ENCODE measurements at places on chromosomes 7 and 10.
A peak's percentile ranks its signal among the peaks of the same experiment; 100 is the strongest.

DNA sequence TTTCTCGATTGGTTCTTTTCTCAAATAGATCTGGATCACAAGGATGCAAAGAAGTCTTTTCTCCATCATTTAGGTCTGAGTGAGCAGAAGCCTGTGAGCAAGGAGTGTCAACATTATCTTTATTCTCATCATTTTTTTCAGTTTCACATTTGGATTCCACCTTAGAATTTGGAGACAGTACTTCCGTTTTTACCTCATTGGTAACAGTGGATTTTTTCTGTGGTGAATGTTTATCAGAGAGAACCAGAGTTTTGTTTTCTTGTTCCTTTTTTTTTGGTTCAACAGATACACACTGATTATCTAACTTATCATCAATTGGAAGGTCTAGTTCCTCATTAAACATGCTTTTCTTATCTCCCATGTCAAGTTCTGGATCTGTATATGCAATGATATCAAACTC, 151.3 kb downstream of the GALNT11 start:
- DNase-seq = no peak

DNA sequence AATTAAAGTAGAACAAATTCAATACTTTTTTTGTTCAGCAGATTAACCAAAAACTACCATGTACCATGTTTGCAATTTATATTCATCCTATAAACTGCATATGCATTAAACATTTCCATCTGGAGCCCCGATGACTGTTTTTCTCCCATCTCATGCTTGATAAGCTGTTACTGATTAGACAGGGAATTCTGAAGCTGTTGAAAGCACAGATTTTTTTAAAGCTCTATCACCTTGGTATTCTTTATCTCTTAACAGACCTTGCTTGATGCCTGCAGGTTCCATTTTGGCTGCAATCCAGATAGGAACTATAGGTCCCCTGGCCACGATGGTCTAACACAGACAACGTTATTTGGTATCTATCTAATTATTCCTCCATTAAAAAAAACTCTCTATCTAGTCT, 961.7 kb downstream of the CNTNAP2 start:
- no peak for DNase-seq

- DNase-seq = no peak
Observed at GRCh38 chr10:124014416-124015154, 78.8 kb downstream of the CHST15 start.

GRCh38 chr7:159023206-159023605, 121.5 kb downstream of the VIPR2 start:
- DNase-seq = no peak

- peak; percentile 73 for DNase-seq
Observed at GRCh38 chr7:134356421-134356936, 39.7 kb upstream of the SLC35B4 start.

DNA sequence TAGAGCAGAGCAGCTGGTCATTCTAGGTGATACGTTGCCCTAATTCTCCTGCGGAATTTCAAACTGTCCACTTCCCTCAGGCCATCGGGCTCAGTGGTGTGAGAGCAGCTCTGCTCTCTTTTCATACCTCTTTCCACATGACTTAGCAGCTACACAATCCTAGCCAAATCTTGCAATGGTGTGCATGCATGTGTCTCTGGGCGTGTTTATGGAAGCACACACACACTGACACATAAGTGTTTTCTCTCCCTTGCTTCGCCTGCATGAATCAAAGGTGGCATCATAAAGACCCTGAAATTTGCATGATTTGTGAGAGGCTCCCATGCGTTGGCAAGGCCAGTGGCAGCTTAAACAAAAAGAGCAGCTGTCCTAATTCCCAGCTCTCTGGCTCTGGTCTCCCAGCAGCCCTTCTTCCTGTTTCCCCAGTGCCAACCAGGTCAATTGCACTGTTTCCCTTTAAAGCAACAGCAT, 1189.5 kb downstream of the GATA3 start:
- no peak for DNase-seq

- no peak for DNase-seq
Observed at GRCh38 chr10:86716466-86716865, 40.0 kb upstream of the BMPR1A start.

DNA sequence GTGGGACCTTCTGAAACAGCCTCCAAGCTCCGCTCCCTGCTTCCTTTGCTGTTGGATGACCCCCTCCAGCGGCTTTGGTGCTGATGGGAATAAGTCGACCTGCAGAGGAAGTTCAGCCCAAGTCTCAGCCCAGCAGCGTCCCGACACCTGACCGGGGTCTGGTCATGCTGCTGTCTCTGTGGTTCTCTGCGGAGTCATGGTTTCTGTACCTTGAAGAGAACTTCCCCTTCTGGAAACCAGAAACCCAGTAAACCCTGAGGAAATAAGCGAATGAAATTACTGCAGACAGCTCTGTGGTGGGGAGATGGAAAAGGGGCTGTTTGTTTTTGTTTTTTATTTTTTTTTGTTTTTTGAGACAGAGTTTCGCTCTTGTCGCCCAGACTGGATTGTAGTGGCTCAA, 18.3 kb upstream of the ZNF12 start:
- DNase-seq = no peak

GRCh38 chr7:137169282-137169698, 174.2 kb downstream of the PTN start:
- DNase-seq = peak; percentile 36

GRCh38 chr10:79142064-79142491, 73.3 kb downstream of the ZMIZ1 start:
- no peak for DNase-seq

- no peak for DNase-seq
Observed at GRCh38 chr7:134014935-134015334, 112.2 kb upstream of the LRGUK start.

- no peak for DNase-seq
Observed at GRCh38 chr10:127048630-127049029, 143.4 kb downstream of the DOCK1 start.

DNA sequence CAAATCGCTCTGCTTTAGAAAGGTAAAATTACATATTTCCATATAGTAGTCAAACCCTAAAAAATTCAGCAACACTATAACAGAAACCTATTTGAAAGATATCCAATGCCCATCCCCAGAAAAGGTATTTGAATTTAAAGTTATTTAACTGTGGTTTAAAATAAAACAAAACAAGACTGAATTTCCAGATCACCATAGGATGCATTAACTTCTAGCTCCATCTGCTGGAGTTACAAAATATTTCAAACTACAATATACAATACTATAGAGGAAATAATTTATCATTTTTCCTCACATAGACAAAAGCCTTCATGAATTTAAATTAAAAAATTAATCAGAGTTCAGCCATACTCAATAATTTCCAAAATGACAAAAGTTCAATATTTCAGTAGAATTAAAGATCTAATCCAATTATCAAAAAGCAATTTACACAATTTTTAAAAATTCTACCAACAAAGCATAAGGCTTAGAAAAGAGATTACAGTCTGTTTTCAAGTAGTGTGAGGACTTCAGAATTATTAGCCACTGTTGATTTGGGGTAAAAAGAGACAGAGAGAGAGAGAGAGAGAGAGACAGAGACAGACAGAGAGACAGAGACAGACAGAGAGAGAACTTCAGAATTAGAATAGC, 75.9 kb downstream of the LMBR1 start:
- DNase-seq = peak; percentile 18

- DNase-seq = no peak
Observed at GRCh38 chr7:98493030-98493778, 92.3 kb upstream of the BAIAP2L1 start.

DNA sequence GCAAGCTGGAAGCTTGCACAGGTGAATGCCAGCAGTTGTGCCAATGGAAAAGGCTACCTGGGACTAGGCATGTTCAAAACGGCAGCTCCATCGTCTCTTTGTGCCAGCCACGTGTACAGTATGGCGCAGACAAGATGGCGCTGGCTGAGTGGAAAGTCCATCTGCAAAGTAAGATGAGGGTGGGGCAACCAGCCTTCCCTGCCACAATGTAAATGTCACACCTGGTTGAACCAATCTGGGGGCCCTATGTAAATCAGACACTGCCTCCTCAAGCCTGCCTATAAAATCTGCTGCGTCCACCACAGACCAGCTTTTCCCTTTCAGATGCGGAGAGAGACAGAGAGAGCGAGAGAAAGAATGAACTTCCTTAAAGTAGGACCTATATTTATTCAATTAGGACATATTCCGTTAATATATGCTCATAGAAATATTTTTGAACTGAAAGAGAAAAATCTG, 18.5 kb upstream of the C7orf33 start:
- DNase-seq = no peak

GRCh38 chr10:86795353-86795752, 38.9 kb downstream of the BMPR1A start:
- peak; percentile 57 for DNase-seq

Data from DMS 273 treated with DMSO at 0.1 percent for 48 hours (cell line).